ENCODE measurements at places on chromosomes 11 and 22.

DNA sequence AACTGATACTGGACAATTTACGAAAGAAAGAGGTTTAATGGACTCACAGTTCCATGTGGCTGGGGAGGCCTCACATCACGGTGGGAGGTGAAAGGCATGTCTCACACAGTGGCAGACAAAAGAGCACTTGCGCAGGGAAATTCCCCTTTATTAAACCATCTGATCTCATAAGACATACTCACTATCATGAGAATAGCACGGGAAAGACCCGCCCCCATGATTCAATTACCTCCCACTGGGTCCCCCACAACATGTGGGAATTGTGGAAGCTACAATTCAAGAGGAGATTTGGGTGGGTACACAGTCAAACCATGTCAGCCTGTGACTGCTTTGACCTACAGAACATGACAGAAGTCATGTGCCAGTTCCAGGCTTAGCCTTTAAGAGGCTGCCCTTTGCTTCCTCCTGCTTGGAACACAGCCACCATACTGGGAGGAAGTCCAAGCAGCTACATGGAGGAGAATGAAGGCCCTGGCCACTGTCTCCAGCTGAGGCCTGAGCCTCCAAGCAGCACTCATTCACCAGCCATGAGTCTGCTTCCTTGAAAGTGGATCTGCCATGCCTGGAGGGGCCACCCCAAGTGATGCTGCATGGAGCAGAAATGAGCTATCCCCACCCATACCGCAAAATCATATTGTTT, 10.9 kb upstream of the GAL start:
- peak; percentile 70 for DNase-seq

DNA sequence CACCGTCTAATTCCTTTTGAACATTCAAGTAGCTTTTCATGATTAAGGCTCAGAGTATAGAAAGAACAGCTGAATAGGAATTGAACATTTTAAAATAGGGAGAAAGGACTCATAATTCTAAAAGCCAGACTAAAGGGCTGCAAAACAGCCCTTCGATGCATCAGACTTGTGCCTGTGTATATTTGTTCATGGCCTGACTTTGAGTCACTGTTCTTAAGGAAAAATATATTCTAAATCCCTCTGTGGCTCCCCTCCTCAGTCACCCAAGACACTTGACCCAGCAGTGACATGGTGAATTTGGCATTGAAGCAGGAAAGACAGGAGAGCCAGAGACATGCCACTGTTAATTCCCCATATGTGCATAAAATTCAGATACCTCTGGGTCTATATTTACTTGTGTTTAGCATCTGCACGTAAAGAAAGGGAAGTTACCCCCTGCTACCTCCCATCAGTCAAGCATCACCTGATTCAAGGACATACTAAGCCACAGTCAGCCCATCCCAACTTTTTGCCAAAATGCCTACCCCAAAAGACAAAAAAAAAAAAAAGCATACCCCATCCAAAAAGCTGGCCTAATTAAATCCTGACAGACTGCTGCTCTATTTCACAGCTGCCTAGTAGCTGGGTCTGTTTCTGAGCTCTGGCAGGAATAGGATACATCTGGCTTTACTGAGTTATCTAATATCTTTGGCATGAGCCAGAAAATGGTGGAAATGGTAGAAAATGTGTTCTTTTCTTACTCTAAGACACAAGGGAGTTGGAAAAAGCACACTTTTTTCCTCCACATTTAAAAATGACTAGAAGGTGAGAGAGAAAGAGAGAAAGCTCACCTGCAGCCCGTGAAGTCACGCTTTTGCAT, 93.5 kb downstream of the COMMD9 start:
- no peak for DNase-seq

- no peak for DNase-seq
Measured at GRCh38 chr11:111367411-111368284, 11.4 kb downstream of the POU2AF1 start.

- no peak for DNase-seq
Measured at GRCh38 chr11:19861171-19861570, 148.5 kb downstream of the NAV2 start.

GRCh38 chr22:30246814-30247376, 336 bp upstream of the LIF start:
- DNase-seq: no peak

DNA sequence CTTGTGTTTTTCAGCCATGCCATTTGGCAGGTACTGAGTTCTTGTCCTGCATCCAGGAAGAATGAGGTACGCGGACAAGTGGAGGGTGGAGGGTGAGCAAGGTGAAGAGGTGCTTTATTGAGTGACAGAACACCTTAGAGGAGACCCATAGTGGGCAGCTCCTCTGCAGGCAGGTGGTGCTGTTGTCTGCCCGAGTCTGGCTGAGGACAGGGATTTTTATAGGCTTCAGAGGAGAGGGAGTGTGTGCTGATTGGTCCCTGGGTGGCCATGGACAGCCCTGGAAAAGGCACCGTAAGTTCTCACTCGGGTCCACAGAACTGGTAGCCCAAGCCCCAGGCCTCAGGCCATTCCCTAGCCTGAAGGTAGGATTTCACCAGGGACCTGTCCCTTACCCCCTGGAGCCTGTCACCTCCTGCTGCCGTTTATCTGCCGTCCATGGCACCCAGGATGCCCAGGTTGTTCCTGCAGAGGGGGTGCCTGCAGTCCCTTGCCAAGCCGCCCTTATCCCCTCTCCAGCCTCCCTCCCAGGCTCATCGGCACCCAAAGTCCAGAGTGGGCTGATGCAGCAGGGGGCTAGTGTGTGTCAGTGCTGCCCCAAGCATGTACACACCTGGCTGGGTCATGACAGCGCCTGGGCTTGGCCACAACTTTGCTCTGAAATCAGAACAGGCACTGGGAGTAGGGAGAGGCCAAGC, 213.6 kb downstream of the LRRC4C start:
- no peak for DNase-seq

- DNase-seq: peak; percentile 38
Measured at GRCh38 chr11:59849129-59849528, 3.8 kb upstream of the CBLIF start.

GRCh38 chr22:27391092-27391770, 410.3 kb downstream of the MN1 start:
- DNase-seq: no peak

- DNase-seq: no peak
Measured at GRCh38 chr11:2513441-2513840, 68.6 kb downstream of the KCNQ1 start.

DNA sequence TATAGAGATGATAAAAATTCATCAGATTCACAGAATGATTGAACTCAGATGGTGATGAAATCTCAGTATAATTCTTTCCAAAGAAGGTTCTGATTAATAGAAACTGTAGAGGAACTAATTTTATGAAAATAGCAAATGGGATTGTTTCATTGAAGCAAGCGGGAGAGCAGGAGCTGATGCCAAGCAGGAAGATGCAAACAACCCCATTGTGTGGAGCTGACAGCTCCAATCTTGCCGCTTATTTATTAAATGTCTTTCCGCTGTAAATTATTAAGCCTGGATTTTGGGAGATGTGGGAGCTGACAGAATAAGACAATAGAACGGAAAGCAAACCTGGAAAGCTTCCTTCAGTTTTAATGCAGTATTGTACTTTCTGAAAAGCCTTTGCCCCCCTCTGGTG, 6.0 kb upstream of the TMEM218 start:
- DNase-seq: no peak

GRCh38 chr11:61134801-61135257, 26.4 kb downstream of the VPS37C start:
- peak; percentile 25 for DNase-seq

- DNase-seq: no peak
Measured at GRCh38 chr11:73795925-73796632, 8.4 kb downstream of the MRPL48 start.

DNA sequence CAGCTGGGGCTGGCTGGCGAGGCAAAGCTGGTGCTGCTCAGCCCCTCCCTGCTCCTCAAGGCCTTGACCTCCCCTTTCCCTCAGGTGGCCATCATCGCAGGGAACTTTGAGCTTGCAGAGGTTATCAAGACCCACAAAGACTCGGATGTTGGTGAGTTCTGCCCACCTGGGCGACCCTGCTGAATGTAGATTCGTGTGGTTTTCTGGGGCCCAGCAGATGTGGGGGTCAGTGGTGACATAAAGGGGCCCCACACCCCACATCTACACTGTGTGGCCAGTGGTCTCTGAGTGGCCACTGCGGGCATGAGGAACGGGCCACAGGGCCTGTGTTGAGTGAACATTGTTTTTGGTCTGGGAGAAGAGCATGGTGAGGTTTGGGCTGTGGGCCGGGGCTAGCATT, 11.9 kb downstream of the SHANK3 start:
- DNase-seq: no peak

GRCh38 chr22:44731357-44731970, 20.9 kb upstream of the ARHGAP8 start:
- no peak for DNase-seq

GRCh38 chr11:33868647-33869461, 23.0 kb downstream of the LMO2 start:
- DNase-seq: peak; percentile 42

DNA sequence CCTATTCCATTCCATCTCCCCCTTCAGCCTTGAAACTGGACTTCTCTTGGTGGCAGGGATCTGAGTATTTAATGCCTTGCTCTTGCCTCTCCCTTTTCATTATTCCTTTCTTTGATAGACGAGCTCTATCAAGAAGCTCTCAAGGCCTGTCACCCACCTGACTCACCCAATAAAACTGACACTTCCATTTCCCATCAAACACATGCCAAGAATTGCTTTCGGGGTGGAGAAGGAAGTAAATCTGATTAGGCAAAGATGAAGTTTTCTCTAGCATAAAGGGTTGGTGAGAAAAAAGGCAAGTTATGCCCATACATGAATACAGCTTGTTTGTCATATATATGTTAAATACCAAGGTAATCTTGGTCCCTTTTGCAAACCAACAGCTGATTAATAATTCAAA, 34.9 kb upstream of the MYEOV start:
- DNase-seq: no peak

DNA sequence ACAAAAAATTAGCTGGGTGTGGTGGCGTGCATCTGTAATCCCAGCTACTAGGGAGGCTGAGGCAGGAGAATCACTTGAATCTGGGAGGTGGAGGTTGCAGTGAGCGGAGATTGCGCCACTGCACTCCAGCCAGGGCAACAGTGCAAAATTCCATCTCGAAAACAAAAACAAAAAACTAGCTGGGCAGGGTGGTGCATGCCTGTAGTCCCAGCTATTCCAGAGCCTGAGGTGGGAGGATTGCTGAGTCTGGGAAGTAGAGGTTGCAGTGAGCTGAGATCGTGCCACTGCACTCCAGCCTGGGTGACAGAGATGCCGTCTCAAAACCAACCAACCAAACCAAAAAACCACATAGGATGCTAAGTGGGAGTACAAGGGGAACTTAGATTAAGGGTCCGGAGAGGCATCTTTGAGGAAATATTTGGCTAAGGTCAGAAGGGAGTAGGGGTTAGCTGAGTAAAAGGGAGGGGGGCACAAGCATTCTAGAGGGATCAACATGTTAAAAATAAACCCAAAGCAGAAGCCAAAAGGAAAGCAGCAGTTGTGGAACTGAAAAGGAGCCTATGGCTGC, 10.2 kb downstream of the PHF5A start:
- no peak for DNase-seq

DNA sequence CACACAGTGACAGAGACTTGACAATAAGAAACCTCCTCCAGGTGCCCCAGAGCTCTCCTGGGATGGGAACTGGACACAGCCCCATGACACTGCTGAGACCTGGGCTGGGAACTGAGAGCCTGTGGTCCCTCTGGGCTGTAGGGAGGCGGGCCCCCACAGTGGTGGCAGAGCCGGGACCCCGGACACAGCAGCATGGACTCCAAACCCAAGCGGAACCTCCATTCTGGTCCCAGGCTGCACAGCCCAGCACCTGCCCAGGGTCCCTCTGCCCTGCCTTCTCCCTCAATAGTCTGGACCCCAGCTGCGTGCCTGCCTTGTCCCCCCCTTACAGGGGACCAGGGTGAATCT, 8.4 kb upstream of the APOBEC3H start:
- no peak for DNase-seq

GRCh38 chr11:12671370-12671769, 2.9 kb upstream of the TEAD1 start:
- no peak for DNase-seq

- DNase-seq: no peak
Measured at GRCh38 chr22:44544816-44545433, 46.9 kb upstream of the RTL6 start.

DNA sequence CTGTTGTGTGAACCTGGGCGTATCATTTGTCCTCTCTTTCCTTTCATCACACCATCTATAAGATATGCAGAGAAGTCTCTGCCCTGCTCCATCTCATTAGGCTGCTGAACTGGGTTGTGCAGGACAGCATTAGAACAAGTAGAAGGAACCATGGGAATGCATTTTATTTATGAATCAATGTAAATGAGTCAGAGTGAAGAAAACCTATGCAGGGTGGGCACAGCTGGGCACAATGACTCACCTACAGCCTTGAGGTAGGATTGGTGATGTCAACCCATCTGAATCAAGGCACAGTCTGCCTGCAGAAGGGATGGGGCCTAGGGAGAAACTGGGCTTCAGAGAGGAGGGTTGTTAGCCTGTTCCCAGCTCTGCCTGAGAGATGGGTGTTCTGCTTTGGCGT, 123.4 kb downstream of the CSNK2A3 start:
- DNase-seq: no peak

- DNase-seq: no peak
Measured at GRCh38 chr11:86464509-86465221, 90.0 kb downstream of the CCDC81 start.

- DNase-seq: no peak
Measured at GRCh38 chr22:40004836-40005235, 10.1 kb downstream of the FAM83F start.

DNA sequence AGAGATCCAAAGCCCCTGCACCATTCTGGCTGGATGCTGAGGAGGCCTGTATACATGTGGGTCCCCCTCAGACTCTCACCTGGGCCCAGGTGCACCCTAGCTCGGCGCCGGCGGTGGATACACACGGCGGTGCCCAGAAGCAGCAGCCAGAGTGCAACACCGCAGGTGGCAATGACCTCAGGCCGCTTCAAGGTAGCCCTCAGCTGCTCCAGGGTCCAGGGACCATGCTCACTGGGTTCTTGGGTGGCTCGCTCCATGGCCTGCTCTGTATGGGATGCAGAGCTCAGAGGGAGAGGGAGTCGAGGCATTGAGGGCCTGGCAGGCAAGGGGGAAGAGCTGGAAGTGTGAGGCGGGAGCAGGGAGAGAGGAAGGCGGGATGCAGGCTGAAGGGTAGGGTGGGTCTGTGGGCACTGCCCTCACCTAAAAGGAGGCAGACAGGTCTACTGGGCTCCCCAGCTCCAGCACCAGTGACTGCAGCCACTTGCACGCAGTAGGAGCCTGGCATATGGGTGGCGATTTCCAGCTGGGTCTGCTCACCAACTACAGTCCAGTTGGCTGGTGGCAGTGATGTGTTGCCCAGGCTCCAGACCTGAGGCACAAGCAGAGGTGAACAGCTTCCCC, 3.8 kb downstream of the ROBO4 start:
- no peak for DNase-seq

GRCh38 chr22:32478994-32479393, 4.4 kb downstream of the FBXO7 start:
- no peak for DNase-seq

DNA sequence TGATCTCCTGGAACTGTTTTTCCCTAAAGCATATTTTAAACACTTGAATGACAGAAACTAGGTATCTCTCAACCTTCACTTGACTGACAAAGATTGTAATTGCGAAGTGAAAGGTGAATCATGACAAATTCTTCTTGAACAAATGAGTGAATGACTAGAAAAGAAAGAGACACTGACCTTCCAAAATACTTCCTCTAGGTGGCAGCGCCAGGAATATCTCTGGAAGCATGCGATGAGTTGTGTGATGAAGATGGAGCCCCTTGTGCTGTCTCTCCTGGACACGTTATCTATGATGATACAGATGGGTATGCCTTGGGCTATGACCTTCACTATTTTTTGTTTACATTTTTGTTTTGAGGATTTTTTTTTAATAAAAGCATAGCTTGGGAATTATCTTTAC, 7.0 kb upstream of the CASP12 start:
- DNase-seq: no peak
